ENCODE measurements at places on chromosomes 3 and 15.

DNA sequence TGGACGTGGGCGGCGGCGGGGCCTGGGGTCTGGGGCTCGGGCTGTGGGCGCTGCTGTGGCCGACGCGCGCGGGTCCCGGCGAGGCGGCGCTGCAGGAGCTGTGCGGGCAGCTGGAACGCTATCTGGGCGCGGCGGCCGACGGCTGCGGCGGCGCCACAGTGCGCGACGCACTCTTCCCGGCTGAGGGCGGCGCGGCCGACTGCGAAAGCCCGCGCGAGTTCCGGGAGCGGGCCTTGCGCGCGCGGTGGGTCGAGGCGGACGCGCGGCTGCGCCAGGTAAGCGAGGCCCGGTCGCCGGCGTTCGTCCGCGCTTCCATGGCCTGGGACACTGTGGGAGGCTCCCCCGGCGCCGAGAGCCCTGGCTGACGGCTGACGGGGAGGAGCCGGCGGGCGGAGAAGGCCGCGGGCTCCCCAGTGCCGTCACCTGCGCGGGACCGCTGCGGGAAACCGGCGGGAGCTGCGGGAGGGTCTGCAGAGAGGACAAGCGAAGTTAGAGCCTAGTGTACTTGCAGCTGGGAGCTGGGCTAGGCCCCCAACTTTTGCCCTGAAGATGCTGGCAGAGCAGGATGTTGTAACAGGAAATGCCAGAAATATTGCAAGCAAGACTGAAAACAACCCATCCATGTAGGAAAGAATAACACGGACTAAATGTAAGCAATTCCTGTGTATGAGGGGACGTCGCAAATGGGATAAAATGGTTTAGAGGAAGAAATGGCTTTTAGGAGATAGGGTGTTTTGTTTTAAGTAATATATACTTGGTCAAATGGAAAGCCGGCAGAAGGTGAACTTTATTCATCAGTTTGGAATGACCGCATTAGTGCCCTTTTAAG lies 847 bp downstream of the WHAMM start:
- DNase-seq, result no peak

- DNase-seq, result no peak
Observed at GRCh38 chr3:172701751-172702150, 9.1 kb downstream of the NCEH1 start.

- no peak for DNase-seq
Observed at GRCh38 chr15:98920091-98920880, 87.3 kb downstream of the PGPEP1L start.

DNA sequence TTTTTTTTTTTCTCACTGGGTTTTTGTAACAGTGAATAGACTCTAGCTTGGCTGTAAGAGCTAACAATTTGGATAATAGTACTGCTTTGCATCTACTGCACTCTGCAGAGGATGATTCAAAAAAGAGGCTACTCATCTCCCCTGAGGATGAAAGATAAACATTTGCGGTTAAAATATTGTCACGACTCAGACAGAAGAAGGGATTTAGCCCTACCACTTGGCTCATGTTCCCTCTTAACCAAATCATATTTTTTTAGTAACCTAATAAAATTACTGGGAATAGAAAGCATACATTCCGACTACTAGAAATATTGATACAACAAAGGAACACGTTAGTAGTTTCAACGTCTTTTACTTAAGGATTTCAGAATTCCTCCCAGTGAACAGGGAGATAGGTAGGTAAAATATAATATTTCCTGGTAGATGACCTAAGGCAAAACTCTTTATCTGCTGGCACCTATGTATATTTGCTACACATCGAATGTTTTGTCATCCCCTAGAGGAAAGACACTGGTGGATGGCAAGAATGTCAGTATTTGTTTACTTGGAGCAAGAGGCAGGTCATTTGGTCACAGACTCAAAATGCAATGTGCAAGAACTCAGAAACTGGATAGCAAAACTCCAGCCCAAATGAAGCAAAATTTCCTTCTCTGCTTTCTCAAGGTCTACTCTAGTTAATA lies 110.8 kb downstream of the GREM1 start:
- no peak for DNase-seq

DNA sequence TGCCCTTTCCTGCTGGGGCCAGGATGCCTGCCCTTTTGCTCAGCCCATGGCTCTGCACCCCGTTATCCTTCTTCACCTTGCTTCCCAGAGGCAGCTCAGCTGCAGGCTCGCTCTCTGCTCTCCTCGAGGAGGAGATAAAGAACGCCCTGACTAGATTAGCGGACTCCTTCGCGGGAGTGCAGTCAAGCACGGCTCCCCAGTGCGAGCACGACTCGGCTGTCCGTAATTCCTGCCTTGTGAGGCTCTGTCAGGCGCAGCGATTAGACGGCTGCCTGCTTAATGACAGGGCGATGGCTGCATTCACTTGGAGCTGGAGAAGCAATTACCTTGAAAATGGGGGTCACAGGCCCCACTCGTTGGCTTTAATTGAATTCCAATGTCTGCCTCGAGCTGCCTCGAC lies 25.9 kb downstream of the TLE3 start:
- DNase-seq, result no peak

DNA sequence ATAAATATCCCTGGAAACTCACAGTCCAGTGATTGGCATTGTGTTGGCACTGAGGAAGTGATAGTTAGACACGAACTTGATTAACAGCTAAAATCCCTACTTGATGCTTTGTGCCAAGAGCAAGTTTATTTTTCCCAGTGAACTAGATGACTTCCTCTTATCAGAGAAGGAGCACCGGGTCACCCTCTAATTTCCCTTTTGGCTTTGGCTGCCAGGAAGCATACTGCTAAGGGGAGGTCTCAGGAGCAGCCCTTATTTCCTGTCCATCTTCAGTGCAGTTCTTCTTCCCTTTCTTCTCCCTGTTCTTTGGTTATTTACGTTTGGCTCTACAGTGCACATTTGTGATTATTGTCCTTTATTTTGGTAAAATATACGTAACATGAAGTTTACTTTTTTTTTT lies 13.0 kb downstream of the FBLN2 start:
- DNase-seq, result no peak

- no peak for DNase-seq
Observed at GRCh38 chr3:147311716-147312115, 94.6 kb downstream of the ZIC4 start.

DNA sequence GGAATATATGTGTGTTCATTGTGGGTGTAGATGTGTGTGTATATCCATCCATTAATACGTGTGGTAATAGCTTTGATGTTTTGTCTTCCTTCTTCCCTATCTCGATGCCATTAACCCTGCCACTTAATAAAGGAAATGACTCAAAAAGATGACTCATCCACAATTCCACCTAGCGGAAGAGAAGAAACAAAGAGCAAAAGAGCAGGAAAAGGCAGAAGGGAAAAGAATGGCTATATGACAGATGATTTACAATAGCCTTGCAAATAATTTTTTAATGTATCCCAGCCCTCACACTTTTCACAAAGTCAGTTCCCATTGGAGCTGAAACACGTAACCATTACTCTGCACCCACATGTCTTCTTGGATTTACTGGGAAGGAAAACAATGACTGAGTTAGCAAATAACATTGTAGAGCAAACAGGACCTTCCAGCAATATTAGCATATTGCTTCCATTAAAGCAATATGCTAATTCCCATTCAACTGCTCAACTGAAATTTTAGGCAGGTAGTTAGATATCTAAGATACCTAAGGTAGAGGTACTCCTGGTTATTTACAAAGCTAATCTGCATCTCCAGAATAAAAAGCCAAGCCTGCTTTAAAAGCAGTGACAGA lies 197.2 kb downstream of the KCNAB1 start:
- no peak for DNase-seq

DNA sequence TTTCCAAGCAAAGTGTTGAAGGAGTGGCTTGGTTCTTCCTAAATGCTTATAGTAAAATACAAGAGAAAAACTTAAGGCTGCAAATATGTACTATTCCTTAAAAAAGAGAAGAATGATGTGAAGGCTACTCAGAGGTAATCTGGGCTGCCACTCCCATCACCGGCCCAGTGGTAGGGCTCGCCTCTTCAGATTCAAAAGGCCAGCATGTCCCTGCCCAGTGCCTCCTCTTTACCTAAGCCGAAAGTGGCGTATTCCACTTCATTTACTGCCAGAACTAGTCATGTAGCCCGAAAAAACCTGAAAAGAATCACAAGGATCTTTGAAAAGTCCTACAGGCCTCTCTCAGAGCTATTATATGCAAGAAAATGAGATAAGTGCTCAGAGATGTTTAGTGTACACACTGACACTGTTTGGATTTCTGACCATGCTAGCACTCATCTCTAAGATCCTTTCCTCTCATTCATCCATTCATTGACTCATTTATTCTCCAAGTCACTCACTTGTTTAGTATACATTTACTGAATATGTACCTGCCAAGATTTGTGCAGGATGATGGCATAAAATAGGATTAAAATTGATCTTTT lies 373.3 kb upstream of the THBS1 start:
- no peak for DNase-seq

DNA sequence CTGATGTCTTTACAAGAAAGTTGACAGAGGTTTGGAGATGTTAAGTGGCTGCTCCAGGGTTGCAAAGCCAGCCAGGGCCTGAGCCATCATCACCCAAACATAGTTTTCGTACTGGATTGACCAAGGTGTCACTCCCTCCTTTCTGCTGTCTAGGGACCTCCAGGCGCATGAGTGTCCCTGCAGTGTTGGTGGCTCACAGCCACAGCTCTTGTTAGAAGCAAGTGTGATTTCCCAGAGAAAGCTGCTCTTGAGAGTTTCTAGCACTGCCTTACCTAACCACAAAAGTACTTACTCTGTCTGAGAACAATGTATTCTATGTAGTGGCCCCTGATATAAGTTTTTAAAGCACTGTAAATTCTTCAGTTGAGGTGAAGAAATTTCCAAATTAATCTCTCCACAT lies 144.1 kb downstream of the SOX2 start:
- DNase-seq, result no peak

- no peak for DNase-seq
Observed at GRCh38 chr15:52350423-52350822, 54.8 kb upstream of the MYO5C start.

- peak; percentile 30 for DNase-seq
Observed at GRCh38 chr3:4656059-4656458, 162.9 kb downstream of the ITPR1 start.

DNA sequence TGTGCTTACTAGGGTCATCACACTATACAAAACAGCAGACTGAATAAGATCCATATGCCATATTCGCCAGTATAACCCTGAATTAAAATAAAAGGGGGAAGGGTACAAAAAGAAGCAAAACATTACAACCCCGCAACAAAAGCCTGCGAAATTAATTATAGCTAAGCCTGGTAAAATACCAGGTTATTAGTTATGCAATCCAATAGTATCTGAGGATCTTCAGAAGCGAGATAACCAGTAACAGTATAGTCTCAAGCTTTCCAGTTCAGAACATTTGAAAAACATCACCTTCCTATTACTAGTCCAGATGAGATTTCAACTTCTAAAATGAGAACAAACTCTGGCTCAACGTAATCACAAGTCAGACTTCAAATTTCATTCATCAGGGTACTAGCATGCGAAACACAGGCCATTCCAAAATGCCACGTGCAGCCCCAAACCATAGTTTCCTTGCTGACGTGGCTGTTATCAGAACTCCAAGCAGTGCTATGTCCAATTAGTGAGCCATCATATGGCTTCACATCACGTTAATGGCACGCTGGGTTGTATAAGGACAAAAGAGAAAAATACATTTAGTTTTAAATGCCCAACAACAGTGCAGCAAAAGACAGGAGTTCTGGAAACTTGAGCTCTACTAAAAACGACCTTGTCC lies 1.1 kb downstream of the SSR3 start:
- no peak for DNase-seq

- no peak for DNase-seq
Observed at GRCh38 chr3:365268-365667, 168.7 kb downstream of the CHL1 start.

DNA sequence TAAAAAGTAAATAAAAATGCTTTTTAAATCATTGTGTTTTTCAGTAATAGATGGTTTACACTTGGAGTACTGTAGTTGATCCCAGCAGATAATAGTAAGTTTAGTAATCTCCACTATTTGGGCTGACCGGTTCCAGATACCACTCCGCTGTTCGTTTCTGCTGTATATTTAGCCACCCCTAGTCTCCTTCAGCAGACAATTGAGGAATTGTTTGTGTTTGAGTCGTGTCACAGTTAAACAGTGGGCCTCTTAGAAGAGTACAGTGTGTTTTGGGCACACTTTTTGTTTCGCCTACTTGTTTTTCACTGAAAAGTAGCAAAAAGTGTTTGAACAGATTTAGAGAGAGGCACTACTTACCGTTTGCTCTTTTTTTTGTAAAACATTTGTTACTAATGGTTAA lies 33.2 kb downstream of the PAK2 start:
- no peak for DNase-seq

- DNase-seq, result no peak
Observed at GRCh38 chr3:22684739-22685138, 518.4 kb upstream of the UBE2E2 start.

GRCh38 chr3:33578325-33579177 lies 138.3 kb upstream of the UBP1 start:
- DNase-seq, result no peak

DNA sequence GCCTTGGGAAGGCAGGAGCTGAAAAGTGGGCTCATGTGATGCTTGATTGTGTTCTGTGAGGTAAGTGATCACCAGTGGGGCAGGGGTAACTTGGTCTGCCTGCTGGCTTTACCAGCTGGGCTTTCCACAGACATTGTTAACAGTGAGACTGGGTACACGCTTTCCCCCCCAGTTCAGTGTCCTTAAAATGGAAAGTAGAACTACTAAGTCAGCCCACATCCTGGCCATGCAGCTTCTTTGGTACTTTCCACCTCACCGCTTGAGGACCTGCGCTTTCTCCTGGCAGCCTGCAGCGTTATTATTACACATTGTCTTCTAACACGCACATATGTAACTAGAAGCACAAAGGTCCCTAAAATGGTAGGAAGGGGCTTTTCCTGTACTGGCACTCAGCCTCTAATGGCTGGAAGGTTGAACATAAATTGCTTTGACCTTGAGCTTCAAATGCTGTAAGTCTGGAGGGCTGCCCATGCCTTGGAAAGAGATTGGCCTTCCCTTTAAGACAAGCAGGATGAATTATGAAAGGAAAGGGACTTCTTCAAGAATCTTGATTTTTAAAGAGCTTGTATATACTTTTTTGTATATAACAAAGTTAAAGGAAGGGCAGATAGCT lies 216.1 kb upstream of the ROPN1 start:
- DNase-seq, result no peak

DNA sequence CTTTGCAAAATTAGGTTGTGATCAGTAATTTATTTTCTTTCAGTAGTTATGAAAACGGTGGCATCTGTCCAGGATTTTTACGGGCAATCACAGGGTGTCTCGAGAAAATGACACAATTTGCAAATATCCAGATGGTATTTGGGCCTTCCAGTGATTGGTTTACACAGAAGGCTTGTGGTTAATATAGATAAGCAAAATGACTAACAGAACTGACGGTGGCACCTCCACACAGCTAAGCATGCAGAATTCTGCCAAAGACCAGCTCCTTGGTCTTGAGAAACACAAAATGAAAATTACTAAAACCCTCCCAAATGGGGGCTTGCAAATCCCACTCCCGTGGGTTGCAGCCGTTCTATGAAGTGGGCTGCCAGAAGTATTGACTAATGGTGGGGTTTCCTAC lies 5.5 kb downstream of the ARHGEF3 start:
- DNase-seq, result no peak

- no peak for DNase-seq
Observed at GRCh38 chr3:38521391-38521987, 25.3 kb downstream of the EXOG start.
